Stimulated activated CD8-positive, alpha-beta memory T cell treated with anti-CD3 and anti-CD28 coated beads, Interleukin-15, amount 100 ng/mL, for 48 hours (primary cell): ENCODE measurements at places on chromosomes 4 and X.

DNA sequence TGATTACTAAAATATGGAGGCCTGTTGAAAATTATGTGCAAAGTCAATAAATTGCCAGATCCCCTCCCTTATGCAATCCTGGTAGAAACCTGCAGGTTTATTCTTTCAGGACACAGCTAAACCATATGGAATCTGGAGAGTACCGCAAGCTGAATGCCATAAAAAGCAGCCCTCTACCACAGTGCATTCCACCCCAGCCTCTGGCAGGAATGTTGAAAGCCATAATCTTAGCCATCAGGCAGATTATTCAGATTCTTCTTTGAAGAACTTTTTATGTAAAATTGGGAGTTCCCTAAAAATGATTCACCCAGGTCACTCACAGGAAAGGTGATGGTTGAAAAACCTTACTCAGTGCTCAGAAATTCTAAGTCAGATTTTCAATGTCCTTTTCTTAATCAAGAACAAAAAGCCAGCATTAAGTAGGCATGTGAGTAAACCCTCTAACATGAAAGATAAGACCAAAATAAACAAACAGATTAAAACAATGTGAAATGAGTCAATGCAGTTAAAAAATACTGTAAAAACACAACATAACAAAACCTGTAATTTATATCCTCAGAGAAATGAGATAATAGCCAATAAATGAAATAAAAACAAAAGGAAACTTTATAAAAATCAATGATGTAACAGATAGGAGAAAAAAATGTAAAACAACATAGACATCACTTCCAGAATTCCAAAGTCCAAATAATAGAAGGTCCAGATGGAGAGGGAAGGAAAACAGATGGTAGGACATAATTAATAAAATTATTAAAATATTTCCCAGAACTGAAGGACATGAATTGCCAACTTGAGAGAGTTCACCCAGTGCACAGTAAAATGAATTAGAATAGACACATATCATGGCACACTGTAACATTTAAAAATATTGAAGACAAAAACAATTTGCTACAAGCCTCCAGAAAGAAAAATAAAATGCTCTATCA is 226.9 kb downstream of the FSTL5 start:
- DNase-seq = no peak

DNA sequence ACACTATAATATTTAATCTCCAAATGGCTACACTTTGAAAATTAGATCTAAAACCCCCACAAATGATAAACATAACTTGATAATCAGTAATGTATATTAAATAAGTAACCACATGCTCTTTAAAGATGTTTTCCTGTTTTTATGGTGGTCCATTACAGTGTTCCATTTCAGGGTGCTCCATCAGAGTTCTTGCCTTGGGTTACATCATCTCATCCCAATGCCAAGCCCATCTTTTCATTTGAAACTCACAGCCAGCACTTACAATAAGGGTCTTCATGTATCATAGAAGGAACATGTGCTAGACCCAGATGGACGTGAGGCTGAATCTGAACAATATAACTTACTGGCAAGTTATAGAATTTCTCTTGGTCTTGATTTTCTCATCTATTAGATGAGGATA is 10.5 kb upstream of the PAQR3 start:
- DNase-seq = no peak

- DNase-seq = no peak
Observed at GRCh38 chr4:132866616-132867015, 282.5 kb upstream of the PCDH10 start.

- DNase-seq = no peak
Observed at GRCh38 chr4:25949173-25949748, 35.2 kb downstream of the SMIM20 start.

DNA sequence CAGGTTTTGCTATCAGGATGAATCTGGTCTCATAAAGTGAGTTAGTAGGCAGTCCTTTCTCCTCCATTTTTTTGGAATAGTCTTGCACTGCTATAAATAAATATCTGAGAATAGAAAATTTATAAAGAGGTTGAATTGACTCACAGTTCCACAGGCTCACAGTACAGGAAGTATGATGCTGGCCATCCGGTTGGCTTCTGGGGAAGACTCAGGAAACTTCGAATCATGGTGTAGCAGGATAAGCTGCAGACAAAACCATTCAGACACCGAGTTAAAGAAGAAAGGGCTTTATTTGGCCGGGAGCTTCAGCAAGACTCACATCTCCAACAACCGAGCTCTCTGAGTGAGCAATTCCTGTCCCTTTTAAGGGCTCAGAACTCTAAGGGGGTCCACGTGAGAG is 348.2 kb downstream of the KCTD8 start:
- no peak for DNase-seq

DNA sequence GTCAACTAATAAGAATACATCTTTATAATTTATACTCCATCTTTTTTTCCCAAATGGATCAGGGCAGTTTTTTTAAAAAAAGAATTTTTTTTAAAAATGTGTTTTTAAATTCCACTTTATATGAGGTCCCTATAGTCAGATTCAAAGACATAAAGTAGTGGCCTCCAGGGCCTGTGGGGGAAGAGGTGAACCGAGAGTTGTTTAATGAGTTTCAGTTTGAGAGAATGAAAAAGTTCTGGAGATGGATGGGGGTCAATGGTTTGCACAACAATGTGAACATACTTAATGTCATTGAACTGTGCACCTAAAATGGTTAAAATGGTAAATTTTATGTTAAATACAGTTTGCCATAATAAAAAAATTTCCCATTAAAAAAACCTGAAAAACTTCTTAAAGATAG is 53.8 kb downstream of the ZNF827 start:
- DNase-seq = no peak

DNA sequence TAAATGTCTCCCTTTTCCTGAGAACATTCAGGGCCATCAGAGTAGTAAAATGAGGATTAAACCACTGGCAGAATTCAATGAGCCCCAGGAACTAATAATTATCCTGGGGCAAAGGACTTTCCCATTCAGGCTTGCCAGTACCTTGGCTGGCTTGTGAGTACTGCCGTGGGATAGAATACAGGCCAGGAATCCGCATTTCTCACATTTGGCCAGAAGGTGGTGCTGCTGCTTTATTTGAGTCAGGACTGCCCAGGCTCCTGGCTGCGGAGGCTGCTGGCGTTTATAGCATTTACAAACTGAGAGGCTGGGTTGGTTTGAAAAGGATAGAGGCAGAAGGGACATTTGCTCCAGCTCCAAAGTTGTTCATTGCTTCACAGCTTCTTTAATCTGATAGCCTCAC is 91.4 kb downstream of the RTL9 start:
- DNase-seq = peak; percentile 10

- no peak for DNase-seq
Observed at GRCh38 chr4:5467111-5467510, 241.2 kb downstream of the EVC2 start.

DNA sequence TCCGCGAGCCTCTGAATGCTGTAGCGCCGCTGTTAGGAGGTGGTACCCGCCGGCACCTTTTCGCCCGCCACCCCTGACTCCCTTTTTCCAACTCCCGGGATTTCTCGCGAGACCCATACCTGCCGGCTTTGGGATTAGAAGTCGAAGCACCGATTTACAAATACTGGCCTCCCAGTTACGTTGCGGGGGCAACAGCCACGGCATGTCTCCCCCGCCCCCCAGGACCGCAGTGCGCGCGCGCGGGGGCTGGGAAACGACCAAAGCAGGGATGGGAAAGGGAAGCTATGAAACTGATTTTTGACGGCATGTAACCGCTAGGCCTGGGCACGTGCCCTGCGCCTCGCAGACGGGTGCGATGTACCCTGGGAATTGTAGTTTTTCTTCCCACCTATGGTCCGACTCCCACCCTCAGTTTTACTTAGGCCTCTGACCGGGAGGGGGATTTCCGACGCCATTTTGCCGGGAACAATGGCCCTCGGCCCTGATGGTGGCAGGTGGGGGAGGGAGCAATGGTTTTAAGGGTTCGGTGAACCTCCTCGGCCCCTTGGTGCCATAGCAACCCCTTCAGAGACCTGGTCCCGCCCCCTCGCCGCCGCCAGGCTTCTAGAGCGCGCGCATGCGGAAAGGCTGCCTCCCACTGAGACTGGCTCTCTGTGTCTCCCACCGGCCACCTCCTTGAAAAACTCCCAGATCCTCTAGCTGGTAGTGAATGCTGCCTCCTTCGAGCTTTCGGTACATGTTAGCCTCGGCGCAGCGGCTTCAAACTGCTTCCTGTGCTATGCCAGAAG is 772 bp upstream of the WNK3 start:
- peak; percentile 9 for DNase-seq

DNA sequence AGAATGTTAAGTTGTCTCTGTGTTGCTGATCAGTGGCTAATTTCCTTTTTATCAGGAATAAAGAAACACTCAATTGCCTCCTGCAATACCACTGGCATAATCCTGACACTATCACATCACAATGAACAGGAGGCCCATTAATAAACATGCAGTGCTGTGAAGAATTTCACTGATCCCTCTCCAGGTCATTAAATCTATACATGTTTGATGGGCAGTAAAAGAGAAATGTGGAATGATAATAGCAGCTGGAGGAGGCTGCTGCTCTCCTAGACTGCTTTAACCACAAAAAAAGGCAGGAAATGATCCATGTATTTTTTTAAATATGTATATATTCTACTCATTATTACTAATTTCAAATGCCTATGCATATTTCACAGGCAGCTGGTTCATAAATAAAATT is 202.1 kb downstream of the CENPC start:
- no peak for DNase-seq

DNA sequence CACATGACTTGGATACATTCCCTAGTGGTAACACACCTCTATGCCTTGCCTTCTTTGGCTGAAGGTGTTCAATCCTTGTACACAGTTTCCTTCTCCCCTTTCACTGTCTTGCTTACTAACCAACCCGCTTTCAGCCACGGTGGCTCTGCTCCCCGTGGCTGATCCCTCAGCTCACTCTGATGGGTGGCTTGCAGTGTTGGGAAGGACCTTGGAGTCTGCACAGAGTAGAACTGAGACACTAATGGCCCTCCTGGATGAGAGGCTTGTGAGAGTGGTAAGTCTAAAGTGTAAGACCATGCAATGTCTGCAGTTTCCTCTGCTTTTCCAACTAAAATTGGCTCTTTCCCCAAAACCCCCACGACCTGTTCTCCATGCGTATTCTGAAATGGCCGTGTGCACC is 46.0 kb upstream of the GNPDA2 start:
- DNase-seq = no peak

GRCh38 chrX:143429811-143430210 is 87.5 kb downstream of the SPANXN3 start:
- DNase-seq = no peak

- DNase-seq = no peak
Observed at GRCh38 chrX:7269589-7269988, 121.6 kb upstream of the PUDP start.

DNA sequence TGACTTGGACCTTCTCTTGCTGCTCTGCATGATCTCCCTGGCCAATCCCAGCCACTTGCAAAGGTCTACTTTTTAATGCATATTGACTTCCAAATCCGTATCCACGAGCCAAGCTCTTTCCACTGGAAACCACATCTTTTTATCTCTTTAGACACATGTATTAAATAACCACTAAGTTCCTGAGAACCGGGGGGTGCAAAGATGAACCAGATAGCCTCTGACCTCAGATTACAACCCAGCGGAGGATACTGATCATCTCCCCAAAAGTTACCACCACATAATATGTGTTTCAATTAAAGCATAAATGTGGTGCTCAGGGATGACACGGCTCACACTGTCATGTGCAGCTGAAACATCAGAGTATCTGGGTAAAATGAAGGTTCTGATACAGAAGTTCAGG is 40.4 kb upstream of the FAM9B start:
- no peak for DNase-seq

DNA sequence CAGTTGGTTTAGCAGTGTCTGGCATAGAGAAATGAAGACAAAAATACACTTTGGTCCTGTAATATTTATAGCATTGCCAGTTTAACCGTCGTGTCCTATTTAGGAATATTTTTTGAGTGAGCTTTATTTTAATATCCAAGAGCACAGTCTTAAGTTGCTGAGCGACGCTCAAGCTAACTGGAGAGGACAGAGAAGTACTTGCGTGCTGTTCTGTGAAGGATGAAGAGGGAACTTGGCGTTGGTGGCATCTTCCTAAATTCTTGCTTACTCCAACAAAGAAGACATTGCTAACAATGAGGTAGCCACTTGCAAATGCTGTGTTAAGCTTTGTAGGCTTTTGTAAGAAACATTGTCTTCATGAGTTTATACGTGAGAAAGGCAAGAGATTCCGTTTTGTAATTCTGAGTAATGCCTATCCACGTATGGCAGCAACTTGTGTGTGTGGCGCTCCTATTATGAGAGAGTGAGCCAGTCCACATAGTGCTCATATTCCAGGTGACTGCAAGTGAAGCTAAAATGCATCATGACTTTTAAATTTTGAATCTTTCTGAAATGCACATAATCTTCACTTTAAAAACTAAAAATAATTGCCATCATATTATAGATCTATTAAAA is 50.6 kb downstream of the SYNPO2 start:
- no peak for DNase-seq

GRCh38 chrX:48815266-48815665 is 11.0 kb upstream of the ERAS start:
- DNase-seq = no peak

- no peak for DNase-seq
Observed at GRCh38 chr4:8329859-8330761, 60.6 kb downstream of the HTRA3 start.

GRCh38 chr4:144633215-144633614 is 12.7 kb upstream of the HHIP start:
- DNase-seq = no peak

DNA sequence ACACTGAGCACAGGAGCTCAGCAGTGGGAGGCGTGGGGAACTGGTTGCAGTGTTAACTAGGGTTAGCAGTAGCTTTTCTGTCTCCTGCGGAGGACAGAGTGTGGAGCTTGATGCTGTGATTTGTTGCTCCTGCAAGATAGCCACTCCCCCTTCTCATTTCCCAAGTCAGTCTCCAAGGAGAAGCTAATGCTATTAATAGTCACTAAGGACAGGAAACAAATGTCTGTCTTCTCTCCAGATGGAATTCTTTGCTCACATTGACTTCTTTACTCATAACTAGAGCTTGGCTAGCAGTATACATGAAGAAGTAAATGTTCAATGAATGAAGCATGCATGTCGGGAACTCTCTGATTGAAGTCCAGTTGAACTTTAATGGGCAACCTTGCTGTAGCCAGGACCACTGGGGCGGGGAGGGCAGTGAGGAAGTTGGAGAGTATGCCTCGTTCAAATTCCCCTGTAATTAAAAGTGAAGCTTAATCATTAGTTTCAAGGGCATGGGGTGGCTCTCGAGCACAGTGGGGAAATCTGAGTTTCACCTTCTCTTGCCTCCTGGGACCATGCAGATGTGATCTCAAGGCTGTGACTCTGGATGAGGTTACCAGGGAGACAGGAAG is 156.6 kb upstream of the SCML1 start:
- DNase-seq = no peak

DNA sequence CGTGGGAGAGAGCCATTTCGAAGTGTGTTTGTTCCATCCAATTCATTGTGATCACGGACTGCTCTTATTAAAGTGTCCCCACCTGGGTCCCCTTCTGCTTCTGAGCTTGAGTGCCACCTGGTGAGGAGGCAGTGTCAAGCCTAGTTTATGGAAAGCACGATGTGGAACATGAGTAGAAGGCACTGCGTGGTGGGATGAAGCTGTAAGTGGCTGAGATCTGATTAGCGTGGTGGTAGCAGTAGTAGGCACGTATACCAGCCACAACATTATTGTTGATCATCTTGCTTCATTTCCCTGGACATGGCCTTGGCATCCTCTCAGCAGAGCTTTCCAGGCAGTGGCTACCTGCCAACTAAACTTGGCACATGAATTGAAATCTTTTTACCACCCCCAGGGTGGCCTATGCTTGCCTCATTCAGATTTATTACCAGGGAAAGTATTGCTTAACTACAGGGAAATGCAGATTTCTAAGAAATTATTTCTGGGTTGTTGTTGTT is 46.4 kb downstream of the GPAT3 start:
- DNase-seq = no peak
